ENCODE measurements at places on chromosomes 12 and 14.
A peak's percentile ranks its signal among the peaks of the same experiment; 100 is the strongest.

- DNase-seq: peak; percentile 53
Observed at GRCh38 chr12:98725476-98726247, 80.6 kb downstream of the APAF1 start.

GRCh38 chr12:54658306-54659264, 10.4 kb upstream of the DCD start:
- DNase-seq: peak; percentile 82

DNA sequence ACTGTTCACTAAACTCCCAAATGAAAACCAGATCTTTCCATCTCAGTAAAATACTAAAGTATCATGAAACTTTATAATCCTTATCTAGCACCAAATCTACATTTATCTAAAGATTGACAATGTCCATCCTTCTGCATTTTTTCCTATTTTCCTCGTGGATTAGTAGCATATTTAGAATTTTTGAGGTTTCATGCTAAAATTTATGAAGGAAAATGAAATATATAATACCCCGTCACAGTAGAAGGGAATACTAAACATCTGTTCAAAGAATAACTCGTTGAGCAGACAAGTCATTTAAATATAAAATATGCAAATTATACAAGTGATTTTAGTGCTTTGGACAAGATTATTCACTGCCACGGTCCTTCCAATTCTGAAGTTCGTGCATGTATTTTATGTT, 122.7 kb upstream of the SLCO1C1 start:
- no peak for DNase-seq

- no peak for DNase-seq
Observed at GRCh38 chr12:28110329-28110728, 79.9 kb upstream of the CCDC91 start.

GRCh38 chr14:70723276-70723675, 81.6 kb downstream of the TTC9 start:
- DNase-seq: no peak

GRCh38 chr12:24931666-24932405, 17.1 kb downstream of the BCAT1 start:
- DNase-seq: no peak

DNA sequence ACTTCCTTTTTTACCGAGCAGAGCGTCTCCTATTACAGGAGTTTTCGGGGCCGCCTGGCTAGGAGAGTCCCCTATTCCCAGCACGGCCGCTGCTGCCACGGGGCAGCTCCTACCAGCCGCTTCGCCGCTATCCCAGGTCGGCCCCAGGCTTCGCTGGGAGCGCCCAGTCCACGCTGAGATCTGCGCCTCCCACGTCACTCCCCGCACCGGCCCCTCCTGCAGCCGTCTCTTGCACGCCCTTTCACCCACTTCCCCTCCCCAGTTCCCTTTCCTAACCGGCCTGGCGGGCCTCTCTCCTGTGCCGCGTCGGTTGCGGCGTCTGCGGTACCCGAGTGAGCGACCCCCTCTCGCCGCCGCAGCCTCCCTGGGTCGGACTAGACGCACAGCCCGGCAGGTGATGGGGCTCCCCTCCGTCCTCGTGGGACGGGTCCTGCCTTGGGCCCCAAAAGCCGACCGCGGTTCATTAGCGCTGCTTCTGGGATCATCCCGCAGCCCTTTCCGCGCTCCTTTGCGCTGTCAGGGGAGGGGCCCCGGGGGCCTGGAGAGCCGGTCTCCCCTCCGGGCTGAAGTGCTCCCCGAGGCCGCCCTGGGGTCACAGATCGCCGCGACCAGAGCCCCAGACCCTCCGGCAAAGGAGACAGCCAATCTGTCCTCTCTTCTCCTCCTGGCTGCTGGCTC, 1318.4 kb downstream of the TMEM121 start:
- DNase-seq: peak; percentile 84

- DNase-seq: no peak
Observed at GRCh38 chr14:33186656-33187055, 248.0 kb downstream of the NPAS3 start.

DNA sequence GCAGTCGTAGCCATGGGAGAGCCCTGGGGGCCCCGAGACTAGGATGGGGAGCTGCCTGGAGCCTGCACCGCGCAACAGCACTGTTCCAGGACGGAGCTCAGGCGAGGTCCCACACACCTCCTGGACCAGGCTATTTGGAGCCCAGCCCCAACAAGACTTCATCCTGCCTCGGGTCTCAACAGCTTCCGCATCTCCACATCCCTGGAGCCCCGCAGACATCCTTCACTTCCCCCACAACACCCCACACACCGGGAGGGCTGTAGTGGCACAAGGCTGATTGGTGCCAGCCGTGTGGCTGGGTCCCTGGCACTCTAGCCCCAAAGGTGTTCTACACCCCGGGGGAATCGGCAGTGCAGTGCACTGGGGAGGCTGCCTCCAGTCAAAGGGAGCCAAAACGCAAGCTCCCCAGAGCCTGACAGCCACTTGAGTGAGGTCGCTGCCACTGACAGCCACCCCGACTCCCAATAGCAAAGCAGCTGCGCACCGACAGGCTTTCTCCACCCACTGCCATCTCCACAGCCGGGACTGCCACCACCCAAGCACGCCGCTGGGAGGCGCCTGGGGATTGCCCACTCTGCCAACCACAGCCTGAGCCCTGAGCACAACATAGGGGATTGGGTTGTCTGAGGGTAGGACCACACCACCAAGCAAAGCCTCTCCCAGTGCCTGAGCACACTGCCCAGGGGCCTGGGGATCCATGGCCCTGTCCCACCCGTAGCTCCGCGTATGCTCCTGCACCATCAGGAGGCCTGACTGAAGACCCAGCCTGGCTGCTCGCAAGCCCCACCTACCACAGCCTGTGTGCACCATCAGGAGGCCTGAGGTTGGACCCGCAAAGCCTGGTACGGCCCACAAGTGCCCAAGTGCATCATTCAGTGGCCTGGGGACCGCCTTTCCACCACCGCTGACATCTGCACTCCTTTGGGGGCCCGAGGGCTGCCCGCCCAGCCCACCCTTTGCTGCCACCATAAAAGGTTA, 13.2 kb upstream of the KLRF1 start:
- peak; percentile 86 for DNase-seq

DNA sequence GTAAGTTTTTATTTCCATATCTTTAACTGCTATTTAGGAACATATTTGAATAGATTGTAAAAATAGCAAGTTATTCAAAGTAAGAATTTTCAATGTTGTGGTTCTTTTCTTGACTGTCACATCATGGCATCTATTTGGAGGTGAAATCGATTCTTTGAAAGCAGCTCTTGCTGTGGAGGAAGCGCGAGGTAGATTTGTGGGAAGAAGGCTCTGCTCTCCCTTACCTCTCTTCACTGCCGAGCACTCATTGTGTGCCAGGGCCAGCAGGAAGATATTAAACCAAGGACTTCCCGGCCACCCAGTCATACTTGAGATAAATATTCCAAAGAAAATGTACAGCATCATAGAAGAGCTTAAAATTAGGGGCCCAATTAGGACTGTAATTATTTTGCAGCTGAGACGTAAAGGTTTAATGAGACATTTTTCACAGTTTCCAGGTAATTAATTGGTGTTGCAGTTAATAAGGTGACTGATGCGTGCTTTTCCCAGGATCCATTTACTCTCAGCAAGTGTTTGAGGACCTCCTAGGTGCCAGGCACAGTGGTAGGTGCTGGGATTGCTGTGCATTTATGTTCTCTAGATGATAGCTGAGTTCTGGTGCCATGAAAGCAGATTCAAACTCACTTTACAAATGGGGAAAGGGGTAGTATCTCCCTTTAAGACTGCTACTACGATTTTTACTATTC, 89.2 kb upstream of the DYNC1H1 start:
- DNase-seq: no peak

DNA sequence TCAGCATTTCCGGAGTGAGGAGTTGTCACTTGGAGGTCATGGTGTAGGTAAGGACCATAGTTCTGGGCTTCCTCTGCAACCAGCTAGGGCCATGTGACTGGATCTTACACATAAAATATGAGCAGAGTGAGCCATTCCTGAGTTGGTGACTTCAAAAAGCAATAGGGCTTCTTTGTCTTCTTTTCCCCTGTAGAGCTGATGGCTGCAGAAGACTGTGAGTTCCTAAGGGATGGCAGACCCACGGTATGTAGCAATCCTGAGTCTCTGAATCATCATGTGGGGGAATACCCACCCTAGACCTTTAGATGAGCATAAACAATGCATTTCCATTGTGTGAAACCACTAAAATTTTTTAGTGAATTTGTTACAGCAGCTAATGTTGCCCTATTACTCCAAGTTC, 151.1 kb upstream of the TBX3 start:
- no peak for DNase-seq

DNA sequence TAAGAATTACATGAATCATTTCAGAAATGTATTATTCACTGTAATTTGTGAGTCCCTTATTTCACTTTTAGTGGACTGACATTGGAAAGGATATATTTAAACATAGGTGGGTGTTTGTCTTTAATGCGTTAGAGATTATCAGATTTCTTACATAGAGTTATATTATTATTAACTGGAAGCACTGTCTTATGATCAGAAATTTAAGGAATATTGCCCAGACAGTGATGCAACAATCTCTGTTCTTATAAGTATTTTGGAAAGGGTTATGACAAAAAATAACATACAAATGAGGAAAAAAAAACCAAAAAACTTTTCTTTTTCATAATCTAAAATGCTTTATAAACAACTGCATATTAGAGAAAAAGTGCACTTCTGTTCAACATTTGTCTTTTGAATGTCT, 836.6 kb downstream of the SLC6A15 start:
- no peak for DNase-seq

- DNase-seq: no peak
Observed at GRCh38 chr12:75809746-75810145, 221.8 kb downstream of the PHLDA1 start.

- peak; percentile 54 for DNase-seq
Observed at GRCh38 chr14:23321572-23322547, 603 bp downstream of the PABPN1 start.

DNA sequence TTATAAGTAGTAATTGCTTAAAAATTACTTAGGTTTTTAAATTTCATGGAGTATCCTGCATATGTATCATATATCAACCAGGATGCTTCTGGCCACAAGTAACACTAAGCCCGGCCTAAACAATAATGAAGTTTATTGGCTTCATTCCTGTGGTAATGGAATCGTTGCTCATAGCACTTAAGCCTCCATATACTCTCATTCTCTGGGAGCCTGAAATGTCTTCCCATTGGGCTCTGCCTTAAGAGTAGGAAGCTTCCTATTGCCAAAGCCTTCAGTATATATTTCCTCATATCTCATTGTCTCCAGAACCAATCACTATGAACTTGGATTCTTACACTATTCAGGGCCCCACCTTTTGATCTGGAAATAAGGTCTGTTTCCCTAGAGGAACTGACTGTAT, 83.8 kb upstream of the DNM1L start:
- no peak for DNase-seq

DNA sequence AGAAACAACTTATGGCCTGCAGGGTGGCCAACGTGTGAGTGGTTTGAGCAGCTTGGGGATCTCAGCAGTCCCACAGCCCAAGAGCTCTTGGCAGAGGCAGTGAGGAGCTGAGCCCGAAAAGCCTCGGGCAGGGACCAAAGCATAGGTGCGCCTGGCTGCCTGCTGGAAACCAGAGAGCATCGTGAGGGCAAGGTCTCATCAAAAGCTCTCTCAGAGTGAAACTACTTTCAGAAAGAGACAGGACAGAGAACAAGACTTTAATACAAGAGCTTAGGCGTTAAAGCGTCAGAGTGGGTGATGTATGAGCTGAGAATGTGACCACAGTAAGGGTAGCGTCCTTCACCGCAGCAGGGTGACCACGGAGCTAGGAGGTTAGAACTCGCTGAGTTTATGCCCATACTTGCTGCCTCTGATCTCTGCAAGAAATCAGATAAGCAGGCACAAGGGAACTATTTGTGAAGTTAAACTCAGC, 30.8 kb downstream of the LGMN start:
- DNase-seq: no peak

GRCh38 chr14:49954171-49954631, 61.3 kb downstream of the ARF6 start:
- DNase-seq: no peak

GRCh38 chr14:20811986-20812975, 9.6 kb upstream of the RNASE1 start:
- DNase-seq: no peak

DNA sequence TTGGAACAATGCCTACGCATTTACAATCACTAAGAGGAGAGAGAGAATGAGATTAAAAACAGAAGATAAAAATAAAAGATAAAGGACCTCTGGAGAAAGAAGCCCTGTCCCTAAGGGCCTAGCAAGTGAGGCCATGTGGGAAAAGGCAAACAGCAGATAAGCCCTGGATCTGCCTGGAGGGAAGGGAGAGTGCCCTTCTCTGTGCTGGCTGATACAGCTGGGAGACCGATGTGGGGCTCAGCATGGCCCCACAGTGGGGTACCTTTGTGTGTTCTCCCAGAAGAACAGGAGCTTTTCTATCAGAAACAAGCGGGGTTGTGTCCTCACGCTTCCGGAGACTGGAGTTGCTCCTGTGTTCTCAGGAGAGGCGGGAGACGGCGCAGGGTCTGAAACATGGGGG, 59.9 kb downstream of the TMCC3 start:
- no peak for DNase-seq

DNA sequence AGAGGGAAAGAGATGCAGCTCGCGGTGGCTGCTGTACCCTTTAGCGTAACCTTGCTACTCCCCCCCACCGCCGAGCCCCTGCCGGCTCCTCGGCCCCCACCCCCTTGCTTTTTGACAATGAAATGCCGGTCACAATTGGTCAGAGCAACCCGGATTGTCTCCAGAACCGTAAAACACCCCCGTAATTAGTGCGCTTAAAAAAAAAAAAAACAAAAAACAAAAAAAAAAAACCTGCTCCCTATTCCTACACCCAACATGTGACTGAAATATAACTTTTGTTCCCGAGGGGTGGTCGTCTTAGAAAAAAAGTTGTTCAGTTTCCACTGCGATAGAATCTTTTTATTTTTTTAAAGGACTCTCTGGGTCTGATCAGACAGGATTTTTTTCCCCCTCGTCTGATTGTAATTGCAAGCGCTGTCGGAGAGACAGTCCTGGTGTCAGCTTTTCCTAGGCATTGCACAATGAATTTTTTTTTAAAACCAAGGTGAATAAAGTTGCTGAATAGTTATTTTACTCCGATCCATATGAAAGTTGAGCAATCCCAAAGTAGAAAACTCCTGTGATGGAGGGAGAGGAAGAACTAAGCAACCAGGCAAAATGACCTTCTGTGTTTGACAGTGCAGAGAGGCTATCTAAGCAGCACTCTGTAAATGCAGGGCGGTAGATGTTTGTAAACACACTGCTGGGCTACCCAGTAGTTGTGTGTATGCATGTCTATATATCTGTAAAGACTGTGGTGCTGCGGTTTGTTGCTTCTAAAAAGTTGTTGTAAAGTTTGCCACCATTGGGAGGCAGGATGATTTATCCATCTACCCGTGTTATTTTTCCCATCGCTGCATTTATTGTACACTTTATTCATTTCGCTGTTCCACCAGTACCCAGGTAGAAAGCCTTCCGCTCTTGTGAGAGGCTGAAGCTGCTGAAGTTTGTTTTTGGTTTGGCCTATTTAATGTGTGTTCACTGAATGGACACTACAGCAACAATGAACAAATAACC, 1.1 kb downstream of the ETV6 start:
- DNase-seq: peak; percentile 55
